Colonic mucosa (tissue), 4 donors: ENCODE measurements at places on chromosomes 4 and X.
A peak's percentile ranks its signal among the peaks of the same experiment; 100 is the strongest.

GRCh38 chr4:87530868-87531267, 1.7 kb upstream of the SPARCL1 start:
- H3K27me3 ChIP-seq: no peaks in the 10 kb centered on the region
- H3K4me3 ChIP-seq: no peak overlapping the region
- H3K4me1 ChIP-seq: no peaks in the 10 kb centered on the region
- H3K27ac ChIP-seq: peak overlapping the region; percentile 62
- peak; percentile 49 for DNase-seq
- no peaks in the 10 kb centered on the region for H3K36me3 ChIP-seq

GRCh38 chrX:43218198-43218597, 437.9 kb upstream of the MAOA start:
- no peaks in the 10 kb centered on the region for H3K36me3 ChIP-seq
- H3K4me3 ChIP-seq: no peak overlapping the region
- no peak for DNase-seq
- no peaks in the 10 kb centered on the region for H3K27me3 ChIP-seq
- H3K4me1 ChIP-seq: no peaks in the 10 kb centered on the region
- no peak overlapping the region for H3K27ac ChIP-seq

GRCh38 chr4:151692821-151693673, 67.8 kb downstream of the GATB start:
- H3K4me1 ChIP-seq: no peaks in the 10 kb centered on the region
- H3K27me3 ChIP-seq: no peaks in the 10 kb centered on the region
- no peaks in the 10 kb centered on the region for H3K36me3 ChIP-seq
- H3K4me3 ChIP-seq: no peak overlapping the region
- H3K27ac ChIP-seq: no peak overlapping the region
- no peak for DNase-seq

DNA sequence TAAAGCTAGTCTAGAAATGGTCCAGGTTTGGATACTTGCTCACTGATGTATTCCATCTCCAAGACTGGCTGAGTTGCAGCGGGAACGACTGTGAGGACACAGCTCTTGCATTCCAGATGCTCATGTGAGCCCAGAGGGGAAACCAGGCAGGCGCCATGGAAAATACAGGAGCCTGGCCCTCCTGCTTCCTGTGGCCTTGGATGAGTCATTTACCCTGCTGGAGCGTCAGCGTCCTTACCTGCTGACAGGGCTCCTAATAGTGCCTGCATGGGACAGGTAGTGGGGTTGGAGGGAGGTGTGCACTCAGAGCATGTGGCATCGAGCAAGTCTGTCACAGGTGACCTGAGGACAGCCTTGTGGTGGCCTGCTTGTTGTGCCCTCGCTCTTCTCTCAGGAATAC, 69.4 kb downstream of the NSG1 start:
- no peak overlapping the region for H3K27ac ChIP-seq
- H3K36me3 ChIP-seq: peaks cover 5% of the 10 kb centered on the region
- no peaks in the 10 kb centered on the region for H3K4me1 ChIP-seq

DNA sequence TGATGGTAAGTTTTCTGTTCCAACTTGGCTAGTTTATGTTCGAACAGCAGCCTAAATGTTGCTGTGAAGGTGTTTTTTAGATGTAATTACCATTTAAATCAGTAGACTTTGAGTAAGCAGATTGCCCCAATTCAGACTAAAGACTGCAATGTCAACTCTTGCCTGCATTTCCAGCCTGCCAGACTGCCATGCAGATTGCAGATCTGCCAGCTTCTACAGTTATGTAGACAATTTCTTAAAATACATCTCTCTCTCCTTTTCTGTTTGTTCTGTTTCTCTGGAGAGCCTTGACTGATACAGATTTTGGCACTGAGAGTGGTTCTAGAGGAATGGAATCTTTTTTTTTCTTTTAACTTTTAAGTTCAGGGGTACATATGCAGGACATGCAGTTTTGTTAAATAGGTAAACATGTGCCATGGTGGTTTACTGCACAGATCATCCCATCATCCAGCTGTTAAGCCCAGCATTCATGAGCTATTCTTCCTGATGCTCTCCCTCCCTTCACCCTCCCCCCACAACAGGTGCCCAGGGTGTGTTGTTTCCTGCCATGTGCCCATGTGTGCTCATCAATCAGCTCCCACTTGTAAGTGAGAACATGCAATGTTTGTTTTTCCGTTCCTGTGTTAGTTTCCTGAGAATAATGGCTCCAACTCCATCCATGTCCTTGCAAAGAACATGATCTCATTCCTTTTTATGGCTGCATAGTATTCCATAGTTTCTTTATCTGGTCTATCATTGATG, 227.8 kb downstream of the CPE start:
- H3K27ac ChIP-seq: no peak overlapping the region
- no peak overlapping the region for H3K4me3 ChIP-seq
- H3K4me1 ChIP-seq: no peaks in the 10 kb centered on the region
- no peak for DNase-seq
- H3K36me3 ChIP-seq: no peaks in the 10 kb centered on the region

- no peak overlapping the region for H3K27ac ChIP-seq
- no peaks in the 10 kb centered on the region for H3K27me3 ChIP-seq
- H3K36me3 ChIP-seq: no peaks in the 10 kb centered on the region
- no peak for DNase-seq
- H3K4me1 ChIP-seq: no peaks in the 10 kb centered on the region
- no peak overlapping the region for H3K4me3 ChIP-seq
Measured at GRCh38 chr4:34814266-34814665, 1430.0 kb downstream of the ARAP2 start.

GRCh38 chr4:86432559-86433134, 72.8 kb upstream of the MAPK10 start:
- H3K4me3 ChIP-seq: no peak overlapping the region
- no peak overlapping the region for H3K27ac ChIP-seq
- H3K27me3 ChIP-seq: no peaks in the 10 kb centered on the region
- DNase-seq: no peak
